ENCODE measurements at places on chromosomes 12 and 14.

- peak; percentile 83 for DNase-seq
Observed at GRCh38 chr14:35155962-35156361, 33.6 kb downstream of the PRORP start.

- no peak for DNase-seq
Observed at GRCh38 chr14:103231376-103232019, 102.5 kb upstream of the EIF5 start.

DNA sequence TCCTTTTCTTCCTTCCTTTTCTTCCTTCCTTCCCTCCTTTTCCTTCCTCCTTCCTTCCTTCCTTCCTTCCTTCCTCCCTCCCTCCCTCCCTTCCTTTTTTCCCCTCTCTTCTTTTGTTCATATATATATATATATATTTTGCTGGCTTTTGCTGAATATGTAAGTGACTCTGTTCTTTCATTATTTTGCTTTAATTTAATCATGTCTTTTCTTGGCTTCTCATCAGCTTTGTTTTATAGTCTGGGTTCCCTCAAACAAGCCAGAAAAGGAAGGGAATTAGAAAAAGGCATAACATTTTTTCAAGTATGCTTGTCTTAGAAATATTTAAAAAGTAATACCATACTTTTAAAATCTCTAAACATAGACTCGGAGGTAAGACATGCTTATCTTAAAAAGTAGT is 219.9 kb upstream of the ATXN7L3B start:
- no peak for DNase-seq

DNA sequence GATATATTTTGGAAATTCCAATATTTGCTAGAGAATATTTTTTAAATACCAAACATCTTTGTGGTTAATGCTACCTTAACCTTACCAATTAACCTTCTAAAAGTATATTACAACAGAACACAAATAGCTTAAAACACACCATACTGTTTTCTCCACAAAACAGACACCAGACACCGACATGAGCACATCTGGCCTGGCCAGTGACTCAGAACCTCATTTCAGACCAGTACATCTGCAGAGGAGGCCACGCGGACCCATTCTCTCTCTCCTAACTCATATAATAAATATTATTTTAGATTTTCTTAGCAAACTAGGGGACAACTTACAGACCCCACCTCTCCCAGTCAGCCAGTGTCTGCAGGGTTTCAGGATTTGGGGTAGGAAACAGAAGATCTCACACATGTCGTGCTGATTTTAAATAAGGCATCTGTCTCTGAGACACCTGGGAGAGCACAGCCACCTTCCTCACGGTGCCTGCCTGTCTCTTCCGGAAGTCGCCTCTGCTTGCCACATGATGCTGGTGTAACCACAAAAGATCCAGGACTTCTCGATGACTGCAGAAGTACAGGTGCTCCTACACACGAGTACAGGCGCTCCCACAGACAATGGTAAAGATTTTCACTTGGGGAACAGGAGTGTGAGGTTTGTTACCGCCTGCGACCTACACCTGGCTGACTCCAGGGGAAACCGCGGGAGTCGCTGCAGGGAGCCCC is 9.7 kb upstream of the ANKLE2 start:
- no peak for DNase-seq

DNA sequence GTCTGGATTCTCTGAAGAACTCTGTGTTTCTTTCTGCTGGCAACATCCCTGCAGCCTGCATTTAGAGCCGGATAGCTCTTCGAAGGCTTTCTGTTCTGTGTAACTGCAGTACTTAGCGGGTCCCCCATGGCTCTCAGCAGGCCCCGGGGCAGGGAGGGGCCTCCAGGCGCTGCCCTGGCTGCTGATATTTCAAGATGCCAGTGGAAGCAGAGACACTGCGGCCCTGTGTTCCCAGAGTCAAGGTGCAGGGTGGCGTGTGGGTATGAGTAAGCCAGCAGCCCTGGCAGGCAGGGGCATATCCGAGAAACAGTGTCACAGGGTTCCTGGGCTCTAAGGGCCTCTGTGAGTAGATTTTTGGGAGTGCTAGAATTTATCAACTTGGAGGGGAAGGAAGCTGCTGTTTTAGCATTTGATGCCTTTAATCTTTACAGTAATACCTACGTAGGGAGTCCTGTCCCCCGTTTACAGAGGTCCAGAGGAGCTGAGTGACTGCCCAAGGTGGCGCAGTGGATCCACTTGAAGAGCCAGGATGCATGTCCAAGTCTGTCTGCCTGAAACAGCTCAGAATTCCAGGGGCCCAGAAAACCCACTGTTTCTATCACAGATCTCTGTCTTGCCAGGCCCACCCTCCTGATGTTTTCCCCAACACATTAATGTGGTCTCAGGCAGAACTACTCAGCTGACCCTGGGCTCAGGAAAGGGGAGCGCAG is 16.2 kb downstream of the ESRRB start:
- no peak for DNase-seq

DNA sequence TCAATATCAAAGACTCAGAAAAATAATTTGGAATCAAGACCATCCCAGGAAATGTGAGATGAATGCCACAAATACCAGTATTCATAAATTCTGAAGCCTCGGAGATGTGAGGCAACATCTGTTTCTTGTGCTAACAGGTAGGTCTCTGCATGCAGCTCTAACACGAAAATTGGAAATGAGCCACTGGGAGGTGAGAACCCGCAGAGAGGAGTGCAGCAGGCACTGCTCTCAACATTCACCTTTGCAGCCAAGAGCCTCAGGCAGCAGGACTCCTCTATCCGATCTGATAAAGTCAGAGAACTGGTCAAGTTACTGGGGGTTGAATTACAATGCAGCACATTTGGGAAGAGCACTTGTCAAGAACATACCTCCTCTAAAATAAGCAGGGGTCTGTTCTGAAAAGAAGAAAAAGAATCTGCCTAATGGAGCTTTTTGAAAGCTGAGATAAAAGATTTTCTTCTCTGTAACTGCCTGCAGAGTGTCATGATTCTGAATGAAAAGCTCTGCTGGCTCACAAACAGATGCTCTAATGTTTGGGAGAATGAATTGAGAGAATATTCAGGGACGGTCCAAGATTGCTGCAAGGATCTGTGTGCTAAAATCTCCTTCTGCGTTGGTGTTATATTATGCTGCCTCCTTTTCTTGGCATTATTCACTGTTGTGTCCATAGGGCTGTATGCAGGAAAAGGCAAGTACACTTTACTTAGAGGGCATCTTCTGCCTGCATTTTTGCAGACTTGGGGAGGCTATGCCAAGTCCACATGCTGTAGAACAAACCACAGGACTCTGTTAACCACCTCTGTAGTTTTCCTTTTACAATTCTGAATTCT is 209.6 kb upstream of the KRR1 start:
- no peak for DNase-seq

DNA sequence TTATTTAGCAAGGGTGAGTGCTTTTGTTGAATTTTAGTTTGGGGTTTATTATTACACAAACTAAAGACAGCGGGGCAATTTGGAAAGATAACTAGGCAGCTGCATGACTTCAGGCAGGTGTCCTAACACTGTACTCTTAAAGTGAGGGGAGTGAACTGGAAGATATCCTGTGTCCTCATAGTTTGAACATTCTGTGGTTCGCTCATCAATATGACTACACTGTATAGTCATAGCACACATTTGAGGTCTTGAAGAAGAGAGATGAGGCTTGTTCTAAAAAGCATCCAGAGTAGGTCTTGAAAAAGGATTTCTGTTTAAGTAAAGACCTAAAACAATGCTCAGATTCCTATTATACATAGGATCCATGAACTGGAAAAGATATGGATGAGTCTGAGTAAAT is 1.7 kb upstream of the MAP3K9 start:
- DNase-seq = no peak

DNA sequence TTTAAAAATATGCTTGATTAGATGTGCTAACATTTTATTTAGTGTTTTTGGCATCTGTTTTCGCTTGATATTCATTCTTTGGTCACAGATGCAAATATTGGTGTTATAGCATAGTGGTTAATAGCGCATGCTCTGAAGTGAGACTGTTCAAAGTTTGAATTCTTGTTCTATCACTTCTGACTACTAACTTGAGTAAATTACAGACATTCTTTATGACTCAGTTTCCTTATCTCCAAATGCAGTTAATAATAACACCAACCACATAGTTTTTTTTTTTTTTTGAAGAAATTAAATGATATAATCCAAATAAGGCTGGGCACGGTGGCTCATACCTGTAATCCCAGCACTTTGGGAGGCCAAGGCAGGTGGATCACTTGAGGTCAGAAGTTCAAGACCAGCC is 81.0 kb downstream of the TMX1 start:
- no peak for DNase-seq

GRCh38 chr14:58313699-58314098 is 15.3 kb downstream of the ARID4A start:
- no peak for DNase-seq

DNA sequence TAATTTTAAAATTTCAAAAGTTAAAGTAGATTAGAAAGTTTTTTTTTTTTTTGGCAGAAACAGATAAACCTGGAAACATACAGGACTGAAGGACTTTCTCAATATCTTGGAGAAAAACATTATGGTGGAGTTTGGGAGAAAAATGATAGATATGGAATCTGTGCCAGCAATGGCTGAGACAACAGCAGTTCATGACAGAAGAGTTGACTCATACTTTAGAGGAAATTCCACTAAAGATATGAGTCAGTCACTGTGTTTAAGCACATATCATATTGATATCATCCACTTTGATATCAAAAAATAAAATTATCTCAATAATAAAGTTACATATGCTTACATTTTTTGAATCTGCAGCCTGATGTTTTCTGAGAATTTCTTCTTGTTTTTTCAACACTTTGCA is 193.9 kb upstream of the OR4E1 start:
- DNase-seq = peak; percentile 10

DNA sequence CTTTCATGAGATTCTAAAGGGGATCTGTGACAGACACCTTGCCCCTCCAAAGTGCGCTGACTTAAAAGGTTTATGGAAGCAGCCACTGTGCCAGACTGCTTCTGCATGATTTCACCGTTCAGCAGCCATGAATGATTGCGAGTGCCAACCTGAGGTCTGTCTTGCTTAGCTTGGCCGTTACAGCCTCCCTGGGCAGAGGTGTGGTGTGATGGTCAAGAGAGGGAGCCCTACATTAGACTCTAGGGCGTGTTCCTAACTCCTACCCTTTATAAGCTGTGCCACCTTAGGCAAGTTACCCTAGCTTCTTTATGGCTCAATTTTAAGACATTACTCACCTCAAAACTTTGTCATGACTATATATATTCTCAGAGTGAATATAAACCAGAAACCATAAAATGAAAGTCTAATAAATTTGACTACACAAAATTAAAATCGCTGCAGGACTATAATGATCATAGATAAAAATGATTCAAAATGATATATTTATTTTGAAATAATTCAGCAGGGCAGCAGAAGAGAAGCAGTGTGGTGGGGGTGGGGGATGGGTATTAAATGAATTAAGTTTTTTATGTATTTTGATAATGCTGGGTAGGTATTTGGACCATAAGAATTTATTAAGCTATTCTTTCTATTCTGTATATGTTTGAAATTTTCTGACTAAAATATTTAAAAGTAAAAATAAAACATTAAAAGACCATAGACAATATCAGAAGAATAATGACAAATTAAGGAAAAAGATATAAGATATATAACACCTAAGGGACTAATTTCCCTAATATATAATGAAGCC is 47.7 kb upstream of the MBIP start:
- DNase-seq = no peak

GRCh38 chr12:51238510-51239334 is at the start of gene DAZAP2:
DAZAP2 (plus strand) TSS chr12:51238826; CDS start chr12:51238908, 82 bp downstream.
- DNase-seq = peak; percentile 96

DNA sequence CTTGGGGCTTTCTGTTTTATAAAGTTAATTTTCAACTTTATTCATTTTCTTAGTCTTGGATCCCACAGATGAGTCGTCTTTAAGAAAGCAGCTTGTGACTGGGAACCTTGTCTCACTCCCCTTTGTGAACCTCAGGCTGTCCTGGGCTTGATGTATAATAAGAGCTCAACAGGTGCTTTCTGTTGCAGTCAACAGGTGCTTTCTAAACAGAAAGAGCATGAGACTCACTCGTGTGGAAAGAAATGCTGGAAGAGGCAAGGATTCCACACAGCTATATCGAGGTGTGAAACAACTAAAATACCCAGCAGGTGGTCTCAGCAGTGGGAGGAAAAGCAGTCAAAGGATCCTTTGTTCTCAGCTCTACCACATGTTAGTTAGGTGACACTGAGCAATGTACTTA is 398.9 kb downstream of the EGLN3 start:
- no peak for DNase-seq

DNA sequence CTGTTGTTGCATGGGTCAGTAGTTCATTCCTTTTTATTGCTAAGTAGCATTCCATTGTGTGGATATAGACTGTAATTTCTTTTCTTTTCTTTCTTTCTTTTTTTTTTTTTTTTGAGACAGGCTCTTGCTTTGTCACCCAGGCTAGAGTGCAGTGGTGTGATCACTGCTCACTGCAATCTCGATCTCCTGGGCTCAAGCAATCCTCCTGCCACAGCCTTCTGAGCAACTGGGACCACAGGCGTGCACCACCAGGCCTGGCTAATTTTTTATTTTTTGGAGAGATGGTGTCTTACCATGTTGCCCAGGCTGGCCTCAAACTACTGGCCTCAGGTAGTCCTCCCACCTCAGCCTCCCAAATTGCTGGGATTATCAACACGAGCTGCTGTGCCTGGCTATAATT is 5.2 kb downstream of the ATP6V0A2 start:
- no peak for DNase-seq

- no peak for DNase-seq
Observed at GRCh38 chr12:30457621-30458289, 237.9 kb downstream of the IPO8 start.
